ENCODE measurements at places on chromosomes 13 and 19.
A peak's percentile ranks its signal among the peaks of the same experiment; 100 is the strongest.

DNA sequence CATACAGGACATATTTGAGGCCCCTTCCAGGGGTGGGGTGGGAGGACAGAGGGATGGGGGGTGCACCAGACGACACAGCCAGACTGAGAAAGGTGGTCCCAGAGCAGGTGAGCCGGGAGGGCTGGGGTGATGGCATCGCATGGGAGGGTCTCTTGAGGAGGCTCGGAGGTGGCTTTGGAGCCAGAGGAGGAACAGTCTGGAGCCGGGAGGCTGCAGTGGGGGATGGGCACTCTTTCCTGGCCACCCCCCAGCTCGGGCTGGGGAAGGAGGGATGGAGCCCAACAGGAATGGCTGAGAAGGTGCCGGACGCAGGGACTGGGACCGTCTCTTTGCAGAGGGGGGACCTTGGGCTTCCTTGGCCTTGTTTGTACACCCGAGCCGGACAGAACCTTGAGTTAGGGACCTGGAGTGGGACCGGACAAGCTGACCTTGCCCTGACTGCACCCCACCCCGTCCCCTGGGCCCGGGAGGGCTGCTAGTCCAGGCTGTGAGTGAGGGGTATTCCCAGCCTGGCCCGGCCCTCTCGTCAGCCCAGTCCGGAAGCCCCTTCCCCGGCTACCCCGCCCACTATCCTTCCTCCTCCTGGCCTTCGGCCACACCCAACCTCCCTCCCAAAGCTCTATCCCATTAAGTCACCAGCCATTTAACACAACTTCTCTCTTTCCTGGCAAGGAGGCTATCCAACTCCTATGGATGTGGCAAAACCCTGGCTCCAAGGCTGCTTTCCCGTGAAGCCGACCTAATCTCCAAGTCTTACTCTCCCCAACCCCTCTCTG lies 816 bp upstream of the TBXA2R start:
- peak; percentile 32 for DNase-seq

- DNase-seq = peak; percentile 48
Observed at GRCh38 chr13:77338961-77339401, 12.1 kb upstream of the MYCBP2 start.

DNA sequence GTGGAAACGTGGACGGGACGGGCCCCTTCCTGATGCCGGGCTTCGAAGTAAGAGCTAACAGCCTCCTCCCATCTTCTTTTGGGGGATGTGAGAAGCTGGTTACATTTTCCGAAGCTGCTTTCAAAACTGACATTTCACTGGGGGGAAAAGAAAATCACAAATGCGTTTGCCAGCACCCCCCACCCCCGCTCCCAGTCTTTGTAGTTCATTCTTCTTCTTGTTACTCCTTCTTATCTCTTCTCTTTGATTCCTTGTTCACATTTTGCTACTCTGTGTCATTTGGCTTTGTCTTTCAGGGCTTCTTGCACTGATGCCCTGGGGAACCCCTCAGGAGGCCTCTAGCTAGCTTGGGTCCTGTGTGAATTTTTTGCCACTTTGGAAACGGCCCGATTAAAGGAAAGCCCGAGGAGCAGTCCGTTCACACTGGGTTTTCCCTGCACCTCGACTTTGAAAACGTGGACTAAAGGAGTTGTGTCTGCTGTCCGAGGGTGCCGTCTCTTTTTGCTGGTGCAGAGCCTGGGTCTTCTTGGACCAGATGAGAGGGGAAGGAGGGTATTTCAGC lies 1.3 kb downstream of the CARM1 start:
- no peak for DNase-seq

DNA sequence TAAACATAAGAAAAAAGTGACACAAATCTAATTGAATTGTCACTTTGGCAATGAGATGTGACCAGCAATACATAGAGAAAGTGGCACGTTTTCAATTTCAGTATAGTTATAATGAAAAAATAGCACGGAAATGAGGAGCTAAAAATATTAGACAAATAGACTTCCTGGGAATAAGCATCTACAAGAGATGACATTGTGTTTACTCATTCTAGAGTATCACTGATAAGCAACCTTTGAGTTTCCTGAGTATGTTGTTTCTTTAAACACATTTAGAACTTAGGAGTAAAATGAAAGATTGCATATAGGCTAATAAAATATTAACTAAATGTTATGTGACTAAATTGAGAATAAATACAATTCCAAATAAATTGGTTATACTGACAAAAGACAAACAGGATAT lies 207.1 kb upstream of the SLITRK6 start:
- no peak for DNase-seq

Data from GDM1 (cell line).